ENCODE measurements at places on chromosomes 5 and 9. TPM values are rescaled to one million over a fixed set of nuclear protein-coding genes. Genes with fewer than 3 reads are reported as not detected.

- no peak for DNase-seq
Observed at GRCh38 chr5:63155310-63155631, 576.7 kb downstream of the LRRC70 start.

DNA sequence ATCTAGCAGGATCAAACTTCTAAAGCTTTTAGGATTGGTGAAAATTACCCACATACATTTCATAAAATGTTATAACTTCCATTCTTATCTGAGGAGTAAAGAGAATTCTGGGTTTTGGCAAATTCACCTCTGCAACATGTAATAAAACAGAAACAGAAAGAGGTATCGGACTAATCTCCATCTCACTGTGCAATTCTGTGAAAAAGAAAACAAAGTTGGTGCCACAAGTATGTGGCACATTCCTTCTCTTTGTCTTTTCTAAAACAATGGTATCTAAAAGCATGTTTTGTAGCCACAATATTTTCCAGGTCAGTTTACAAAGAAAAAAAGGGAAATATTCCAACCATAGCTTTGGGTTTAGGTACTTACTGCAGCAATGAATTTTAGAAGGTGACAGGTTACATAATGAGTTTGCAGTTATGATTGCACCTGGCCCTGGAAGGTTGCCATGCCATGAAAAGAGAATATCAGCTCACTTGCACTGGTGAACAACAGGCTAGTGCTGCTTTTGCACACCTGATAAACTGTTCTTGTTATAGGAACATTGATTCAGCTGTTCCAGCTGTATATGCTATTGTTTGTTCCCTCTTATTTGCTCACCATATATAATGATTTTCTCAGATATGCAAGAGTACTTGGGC, 491.3 kb upstream of the MEF2C start:
- no peak for DNase-seq

- no peak for DNase-seq
Observed at GRCh38 chr9:87868175-87868574, 14.5 kb upstream of the SPATA31E1 start.

DNA sequence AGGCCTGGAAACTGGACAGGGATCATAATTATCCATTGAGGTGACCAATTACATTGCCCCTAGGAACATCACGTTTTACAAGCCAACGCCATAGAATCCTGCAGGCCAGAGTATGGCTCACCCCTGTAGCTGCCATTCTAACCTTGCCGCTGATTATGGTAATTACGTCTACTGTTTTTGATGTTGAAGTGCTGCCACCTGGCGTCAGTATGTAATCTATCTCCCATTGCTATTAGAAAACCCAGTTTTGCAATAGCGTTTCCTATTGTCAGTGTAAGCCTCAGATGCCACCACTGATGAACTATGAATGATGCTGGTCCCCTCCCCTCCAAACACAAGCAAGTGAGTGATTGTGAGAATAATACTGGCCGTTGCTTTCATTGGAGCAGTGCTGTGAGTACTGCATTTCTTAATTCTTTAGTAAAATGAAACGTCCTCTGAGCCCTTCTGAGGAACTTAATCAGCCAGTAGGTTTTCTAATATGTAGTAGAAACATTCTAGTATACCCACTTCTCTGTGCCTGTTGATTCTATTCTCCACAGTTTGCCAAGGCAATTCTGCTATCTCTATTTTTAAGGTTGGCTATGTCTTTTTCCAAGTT, 100.5 kb upstream of the NMUR2 start:
- DNase-seq, result peak; percentile 82

DNA sequence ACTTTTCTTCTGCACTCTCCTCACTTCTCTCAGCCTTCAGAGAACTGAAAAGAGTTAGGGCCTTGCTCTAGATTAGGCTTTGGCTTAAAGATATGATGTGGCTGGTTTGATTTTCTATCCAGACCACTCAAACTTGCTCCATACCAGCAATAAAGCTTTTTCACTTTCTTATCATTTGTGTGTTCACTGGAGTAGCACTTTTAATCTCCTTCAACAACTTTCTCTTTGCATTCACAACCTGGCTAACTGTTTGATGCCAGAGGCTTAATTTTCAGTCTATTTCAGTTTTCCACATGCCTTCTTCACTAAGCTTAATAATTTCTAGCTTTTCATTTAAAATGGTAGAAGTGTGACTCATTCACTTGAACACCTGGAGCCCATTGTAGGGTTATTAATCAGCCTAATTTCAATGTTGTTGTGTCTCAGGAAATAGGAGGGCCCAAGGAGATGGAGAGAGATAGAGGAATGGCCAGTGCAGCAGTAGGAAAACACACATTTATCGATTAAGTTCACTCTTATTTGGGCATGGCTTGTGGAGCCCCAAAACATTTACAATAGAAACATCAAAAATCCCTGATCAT, 5.9 kb downstream of the ATPSCKMT start:
- DNase-seq, result no peak

DNA sequence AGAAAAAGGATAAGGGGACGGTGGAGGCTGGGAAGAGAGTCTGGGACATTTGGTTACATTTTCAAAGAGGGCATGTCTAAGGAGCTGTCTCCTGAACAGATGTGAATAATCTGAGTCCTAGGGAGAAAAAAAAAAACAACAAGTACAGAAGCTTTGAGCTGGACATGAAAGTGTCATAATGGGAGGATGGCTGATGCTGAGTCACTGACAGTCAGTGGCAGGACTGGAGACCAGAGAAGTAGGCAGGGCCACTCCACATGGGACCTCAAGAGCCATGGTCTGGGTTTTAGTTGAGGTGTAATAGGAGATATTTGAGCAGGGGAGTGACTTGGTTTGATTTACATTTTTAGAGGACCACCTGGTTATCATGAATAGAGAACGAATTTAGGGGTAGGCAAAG, 70.6 kb downstream of the DPYSL3 start:
- no peak for DNase-seq

DNA sequence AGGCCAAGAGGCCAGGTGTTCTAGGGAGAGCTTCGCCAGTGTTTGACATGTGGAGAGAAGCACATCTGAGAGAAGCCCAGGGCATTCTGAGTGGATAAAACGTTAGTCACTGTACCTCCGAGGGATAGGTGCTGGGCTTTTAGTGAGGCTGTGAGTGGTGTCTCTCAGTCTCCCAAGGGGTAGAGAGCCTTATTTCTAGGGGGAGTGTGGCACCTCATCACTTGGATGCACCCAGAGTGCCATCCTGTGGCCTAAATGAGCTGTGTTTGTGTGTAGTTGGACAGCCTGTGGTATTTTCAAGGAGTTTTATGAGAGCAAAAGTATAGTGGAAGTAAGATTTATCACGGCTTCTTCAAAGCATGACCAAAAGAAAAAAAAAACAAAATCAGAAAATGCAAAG, 1046.9 kb upstream of the WWC1 start:
- DNase-seq, result peak; percentile 80

GRCh38 chr9:976943-977837, 735 bp downstream of the DMRT3 start:
- DNase-seq, result peak; percentile 78

LHX2 gene
- total RNA-seq, result 59.5 TPM

PCYOX1L gene
- total RNA-seq, result 16.4 TPM

DND1 gene
- total RNA-seq, result 1.1 TPM

WDR38 gene
- not detected for total RNA-seq

GAS1 gene
- total RNA-seq, result 104 TPM

Data from neural progenitor cell (in vitro differentiated cells).